ENCODE measurements at places on chromosomes 6 and 20. TPM values are rescaled to one million over a fixed set of nuclear protein-coding genes. Genes with fewer than 3 reads are reported as not detected.

GRCh38 chr6:163775313-163775712 is 360.8 kb downstream of the QKI start:
- no peak overlapping the region for H3K4me3 ChIP-seq
- no peak overlapping the region for H3K27ac ChIP-seq
- no peaks in the 10 kb centered on the region for H3K36me3 ChIP-seq
- peaks cover 34% of the 10 kb centered on the region for H3K4me1 ChIP-seq
- no peak for DNase-seq

DNA sequence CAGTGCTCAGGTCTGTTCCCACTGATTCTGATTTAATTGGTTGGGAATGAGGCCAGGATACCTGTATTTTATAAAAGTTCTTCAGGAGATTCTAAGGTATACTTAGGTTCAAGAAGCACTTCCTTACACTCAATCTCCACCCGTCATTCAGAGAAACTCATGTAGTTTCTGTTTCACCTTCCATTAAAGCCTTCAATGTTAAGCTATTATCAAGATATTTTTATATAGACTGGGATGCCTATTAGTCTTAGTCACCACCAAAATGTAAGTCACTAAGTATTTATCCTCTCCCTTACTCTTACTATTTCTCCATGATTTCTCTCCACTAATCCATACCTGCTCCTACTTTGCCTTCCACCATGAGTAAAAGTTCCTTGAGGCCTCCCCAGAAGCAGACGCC is 38.1 kb upstream of the GCLC start:
- H3K27me3 ChIP-seq: no peaks in the 10 kb centered on the region
- no peak for DNase-seq
- no peak overlapping the region for H3K27ac ChIP-seq
- no peaks in the 10 kb centered on the region for H3K4me1 ChIP-seq
- H3K4me3 ChIP-seq: no peak overlapping the region

- DNase-seq: no peak
- H3K4me3 ChIP-seq: no peak overlapping the region
- peak overlapping the region; percentile 1 for H3K27ac ChIP-seq
- no peaks in the 10 kb centered on the region for H3K36me3 ChIP-seq
These were observed 212.7 kb upstream of the AGPAT4 start for GRCh38 chr6:161486361-161487216.

TTBK1 gene
- 0.27 TPM for total RNA-seq

Measured in left ventricle myocardium inferior (tissue), 1 donor.